NK-92 treated with Interleukin-12 subunit alpha and Interleukin-12 subunit beta, amount 100 ng/mL, for 24 hours (cell line): ENCODE measurements at places on chromosomes 1 and 21.

DNA sequence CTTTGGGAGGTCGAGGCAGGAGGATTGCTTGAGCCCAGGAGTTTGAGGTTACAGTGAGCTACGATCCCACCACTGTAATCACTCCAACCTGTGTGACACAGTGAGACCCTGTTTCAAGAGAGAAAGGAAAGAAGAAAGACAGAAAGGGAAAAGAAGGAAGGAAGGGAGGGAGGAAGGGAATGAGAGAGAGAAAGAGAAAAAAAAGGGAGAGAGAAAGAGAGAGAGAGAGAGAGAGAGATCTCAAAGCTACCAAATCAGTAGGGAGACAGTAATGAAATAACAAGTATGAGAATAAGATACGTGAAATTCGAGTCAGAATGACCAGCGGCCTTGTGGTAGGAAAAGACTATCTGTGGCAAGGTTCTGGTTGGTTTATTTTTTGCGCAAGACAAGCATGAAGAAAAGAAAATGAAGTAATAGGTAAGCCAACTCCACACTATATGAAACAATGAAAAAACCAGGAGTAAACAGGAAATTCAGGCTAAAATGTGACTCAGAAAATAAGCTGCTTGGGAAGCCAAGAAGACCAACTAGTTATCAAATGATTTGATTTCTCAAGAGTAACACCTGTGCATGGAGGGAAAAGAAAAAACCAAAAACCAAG lies 8.9 kb downstream of the MTF1 start:
- DNase-seq: no peak

DNA sequence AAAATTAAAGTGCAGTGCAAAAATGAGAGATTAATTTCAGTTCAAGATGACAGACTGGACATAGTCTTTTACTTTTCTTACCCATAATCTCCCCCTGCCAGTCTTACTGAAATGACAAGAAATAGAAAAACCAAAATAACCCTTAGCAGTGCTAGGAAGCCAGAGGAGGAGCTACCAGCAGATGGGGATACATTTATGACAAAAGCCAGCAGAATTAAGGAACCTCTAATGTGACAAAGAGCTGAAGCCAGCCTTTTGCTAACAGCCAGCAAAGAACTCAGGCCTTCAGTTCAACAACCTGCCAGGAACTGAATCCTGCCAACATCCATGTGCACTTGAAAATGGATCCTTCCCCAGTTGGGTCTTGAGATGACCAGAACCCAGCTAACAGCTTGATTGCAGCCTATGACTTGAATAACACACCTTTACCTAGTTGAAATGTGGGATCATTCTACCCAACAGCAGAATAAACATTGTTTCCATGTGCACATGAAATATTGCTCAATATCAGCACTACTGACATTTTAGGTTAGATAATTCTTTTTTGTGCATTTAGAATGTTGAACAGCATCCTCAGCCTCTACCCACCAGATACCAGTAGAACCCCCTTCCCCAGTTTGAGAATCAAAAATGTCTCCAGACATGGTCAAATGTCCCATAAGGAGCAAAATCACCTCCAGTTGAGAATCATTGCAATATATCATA lies 7.9 kb upstream of the TRAF5 start:
- no peak for DNase-seq

- no peak for DNase-seq
These were observed 7.2 kb upstream of the FBXO28 start for GRCh38 chr1:224106568-224107281.

DNA sequence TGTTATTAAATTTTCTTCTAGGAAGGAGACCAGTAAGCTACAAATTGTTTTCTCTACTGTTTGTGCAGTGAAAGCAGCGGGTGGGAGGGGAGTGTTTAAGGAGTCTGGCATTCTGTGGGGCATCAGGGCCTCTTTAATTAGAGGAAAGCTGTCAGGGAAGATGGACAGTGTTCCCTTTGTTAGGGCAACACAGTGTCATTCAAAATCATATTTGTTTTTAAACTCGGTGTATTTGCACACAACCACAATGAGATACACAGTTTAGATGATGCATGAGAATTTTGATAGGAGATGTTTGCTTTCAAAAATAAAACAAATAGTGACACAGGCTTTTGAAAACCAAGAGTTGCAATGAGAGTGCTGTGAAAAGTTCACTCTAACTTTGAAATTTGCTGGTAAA lies 15.1 kb upstream of the ST6GALNAC3 start:
- DNase-seq: no peak

DNA sequence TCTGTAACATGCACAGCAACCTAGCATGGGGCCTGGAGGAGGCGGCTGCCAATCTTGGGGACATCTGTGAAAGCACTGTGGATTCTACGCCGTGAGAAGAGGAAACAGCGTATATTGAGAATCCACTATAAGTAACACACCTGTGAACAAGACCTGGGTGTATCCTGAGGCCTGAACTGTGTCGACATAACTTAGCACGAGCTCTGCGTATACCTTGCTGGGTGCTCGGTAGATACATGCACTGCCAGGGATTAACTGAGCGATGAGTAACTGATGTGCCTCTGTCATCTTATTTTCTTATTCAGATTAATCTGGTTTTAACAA lies 58.6 kb downstream of the DDX20 start:
- DNase-seq: no peak

GRCh38 chr1:154883919-154884868 lies 14.1 kb upstream of the KCNN3 start:
- no peak for DNase-seq

DNA sequence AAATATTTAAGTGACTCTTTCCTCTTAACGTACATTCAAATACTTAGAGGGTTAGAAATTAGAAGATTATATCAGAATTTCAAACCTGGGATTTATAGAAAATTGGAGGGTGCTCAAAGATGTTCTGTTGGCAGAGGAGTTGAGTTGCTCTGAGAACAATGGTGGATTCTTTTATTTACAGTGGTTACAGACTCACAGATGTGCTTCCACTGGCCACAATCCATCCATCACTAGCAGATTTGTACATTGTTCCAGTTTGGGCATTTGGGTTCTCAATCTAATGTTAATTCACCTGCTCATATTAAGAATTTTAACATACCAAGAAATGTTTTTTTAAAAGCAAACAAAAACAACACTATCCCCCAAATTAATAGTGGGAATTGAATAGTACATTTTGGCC lies 23.5 kb downstream of the DNAJC6 start:
- DNase-seq: no peak

GRCh38 chr1:118210051-118210722 lies 25.2 kb upstream of the SPAG17 start:
- no peak for DNase-seq

GRCh38 chr1:235045921-235046601 lies 82.6 kb downstream of the TOMM20 start:
- no peak for DNase-seq

DNA sequence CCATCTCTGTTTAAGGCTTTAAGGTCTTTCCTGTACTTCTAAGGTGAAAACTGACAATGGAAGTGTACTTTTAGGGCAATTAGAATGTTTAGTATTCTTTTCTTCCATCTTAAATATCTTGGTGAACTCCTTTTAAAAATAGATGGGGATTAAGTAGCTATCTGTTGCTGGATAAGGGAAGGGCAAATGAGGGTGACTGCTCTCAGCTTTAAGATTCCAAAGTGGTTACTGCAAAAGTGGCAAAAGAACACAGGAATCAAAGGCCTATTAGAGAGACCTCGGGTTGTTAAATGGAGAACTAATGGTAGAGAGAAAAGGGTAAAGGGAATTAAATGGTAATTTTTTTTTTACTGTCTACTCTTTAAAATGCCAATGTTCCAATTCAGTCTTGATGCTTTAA lies 774.1 kb upstream of the B3GALT2 start:
- no peak for DNase-seq

- no peak for DNase-seq
These were observed 113.1 kb downstream of the DNM3 start for GRCh38 chr1:171954361-171954760.

DNA sequence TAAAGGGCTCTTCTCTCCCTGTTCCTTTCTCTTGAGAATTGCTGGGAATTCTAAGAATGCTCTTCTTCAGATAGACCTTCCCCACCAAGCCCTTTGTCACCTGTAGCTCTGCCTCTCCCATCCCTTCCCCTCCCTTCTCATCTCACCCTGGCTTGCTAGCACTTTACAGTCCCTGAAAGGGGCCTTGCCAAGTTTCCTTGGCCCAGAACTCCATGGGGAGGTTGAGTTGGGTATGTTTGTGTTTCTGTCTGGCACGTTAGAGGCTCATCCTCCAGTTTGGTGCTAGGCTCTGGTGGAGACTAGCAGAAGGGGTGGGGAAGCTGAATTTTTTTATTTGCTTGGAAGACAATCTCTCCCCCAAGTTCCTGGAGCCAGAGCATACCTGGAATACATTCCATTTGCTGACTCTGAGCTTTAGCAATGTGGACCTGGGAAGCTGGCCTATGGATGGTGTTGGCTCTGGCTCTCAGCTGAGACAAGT lies 4.9 kb downstream of the CGN start:
- DNase-seq: no peak

- no peak for DNase-seq
These were observed 45.7 kb downstream of the NTPCR start for GRCh38 chr1:232996143-232996542.

DNA sequence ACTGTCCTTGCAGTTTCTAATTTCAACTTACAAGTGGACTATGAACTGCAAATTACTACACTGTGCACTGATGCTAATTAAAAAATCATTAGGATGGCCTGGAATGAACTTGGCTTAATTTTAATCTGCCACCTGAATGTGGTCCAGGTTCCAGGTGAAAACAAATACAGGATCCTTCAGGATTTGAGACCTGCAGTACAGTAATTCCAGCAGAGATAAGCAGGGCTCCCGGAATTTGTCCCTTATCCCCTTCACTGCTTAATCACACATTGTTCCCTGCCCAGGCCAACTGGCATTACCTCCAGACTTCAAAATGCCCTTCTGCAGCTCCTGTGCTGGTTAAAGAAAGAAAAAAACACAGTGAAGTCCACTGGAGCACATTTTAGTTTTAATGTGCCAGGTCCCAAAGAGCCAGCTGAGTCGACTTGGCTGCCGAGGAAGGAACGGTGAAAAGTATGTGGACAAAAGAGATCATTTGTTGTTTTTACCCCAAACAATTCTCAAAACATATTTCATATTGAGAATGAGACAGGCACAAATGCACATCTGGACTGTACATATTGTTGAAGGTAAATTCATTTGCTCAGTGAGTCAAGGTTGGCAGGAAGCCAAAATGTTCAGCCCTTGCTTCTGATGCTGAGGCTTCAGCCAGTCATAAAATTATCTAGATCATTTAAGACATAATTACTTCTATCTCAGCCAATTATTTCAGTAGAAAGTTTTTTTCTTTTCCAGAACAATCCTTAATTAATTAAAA lies 28.3 kb downstream of the DEGS1 start:
- no peak for DNase-seq

GRCh38 chr1:9553736-9554144 lies 14.5 kb downstream of the SLC25A33 start:
- DNase-seq: no peak

- no peak for DNase-seq
These were observed 19.2 kb downstream of the PKP1 start for GRCh38 chr1:201302163-201303152.

- DNase-seq: no peak
These were observed at the start of gene RASAL2 for GRCh38 chr1:178093951-178094738. Gene RASAL2 (plus strand): TSS chr1:178094104. CDS start chr1:178094493, 389 bp downstream.

GRCh38 chr21:28177124-28177523 lies 815.6 kb downstream of the LTN1 start:
- DNase-seq: no peak

- no peak for DNase-seq
These were observed 56.3 kb downstream of the PALMD start for GRCh38 chr1:99702221-99702620.

DNA sequence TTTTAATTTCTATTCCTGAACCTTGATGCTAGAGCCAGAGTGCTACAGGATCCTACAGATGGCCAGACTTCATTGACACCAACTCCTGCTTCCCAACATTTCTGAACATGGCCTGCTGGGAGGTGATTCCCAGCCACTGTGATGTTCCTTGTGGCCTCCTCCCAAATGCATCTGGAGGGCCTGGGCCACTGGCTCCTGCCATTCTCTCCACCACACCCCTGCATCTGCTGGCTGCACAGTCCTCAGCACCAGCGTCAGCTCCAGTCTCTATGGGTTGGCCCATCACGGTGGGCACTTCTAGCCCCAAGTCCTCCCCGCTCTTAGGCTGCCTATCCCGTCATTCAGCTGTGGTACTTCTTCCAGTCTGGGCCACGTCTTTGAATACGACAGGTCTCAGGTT lies 91.2 kb upstream of the CD34 start:
- no peak for DNase-seq

GRCh38 chr1:169484683-169485430 lies 887 bp downstream of the SLC19A2 start:
- DNase-seq: no peak

DNA sequence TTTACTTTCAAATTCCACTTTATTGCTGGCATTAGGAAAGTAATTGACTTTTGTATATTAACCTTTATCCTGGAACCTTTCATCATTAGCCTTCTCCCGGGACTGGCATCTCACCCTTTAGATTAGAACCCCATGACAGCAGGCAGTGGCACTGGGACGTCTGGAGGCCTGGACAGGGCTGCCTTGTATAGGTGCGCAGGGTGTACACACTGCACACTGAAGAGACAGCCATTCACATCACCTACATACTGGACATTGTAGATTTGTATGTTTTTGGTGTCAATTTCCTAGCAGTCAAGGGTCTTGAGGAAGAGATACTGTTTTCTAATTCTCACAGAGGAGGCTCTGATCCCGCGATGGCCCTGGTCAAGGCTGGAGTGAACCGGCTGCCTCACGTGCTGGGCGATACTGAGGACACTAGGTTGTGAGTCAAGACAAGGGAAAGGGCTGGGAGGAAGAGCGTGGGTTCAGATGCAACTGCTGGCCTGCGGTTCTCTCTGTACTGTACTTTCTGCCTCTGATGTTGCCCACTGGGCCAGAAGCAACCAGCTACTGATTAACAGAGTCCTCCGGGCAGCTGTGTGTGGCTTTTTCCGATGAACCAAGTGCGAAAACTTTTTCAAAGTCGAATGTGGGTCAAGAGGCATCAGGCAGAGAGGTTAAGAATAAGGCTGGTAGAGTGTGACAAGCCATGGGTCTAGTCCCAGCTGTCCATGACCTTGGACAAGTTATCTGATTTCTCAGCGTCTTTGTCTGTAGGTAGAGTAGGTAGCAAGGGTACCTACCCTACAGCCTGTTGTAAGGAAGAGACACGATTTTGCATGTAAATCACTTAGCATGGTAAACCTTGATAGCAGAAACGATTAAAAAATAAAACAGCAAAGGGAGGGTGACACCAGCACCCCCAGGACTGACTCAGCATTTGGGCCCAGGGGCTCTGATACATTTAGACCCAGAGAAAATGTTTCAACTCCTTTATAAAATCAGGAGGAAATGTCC lies 38.2 kb upstream of the SLC25A33 start:
- DNase-seq: no peak

- no peak for DNase-seq
These were observed 2.0 kb downstream of the VAV3 start for GRCh38 chr1:107963008-107963407.

- DNase-seq: no peak
These were observed 11.2 kb downstream of the KIAA1614 start for GRCh38 chr1:180923887-180924286.

GRCh38 chr1:62539028-62539447 lies 58.3 kb upstream of the ANGPTL3 start:
- DNase-seq: no peak

- no peak for DNase-seq
These were observed 210.3 kb downstream of the TOMM20 start for GRCh38 chr1:234918181-234918841.

- no peak for DNase-seq
These were observed 120.2 kb downstream of the GREM2 start for GRCh38 chr1:240491796-240492195.

GRCh38 chr1:215056584-215056983 lies 26.0 kb upstream of the KCNK2 start:
- no peak for DNase-seq
